Esophagus squamous epithelium (tissue), 5 donors: ENCODE measurements at places on chromosomes 7 and 10. TPM values are rescaled to one million over a fixed set of nuclear protein-coding genes. Genes with fewer than 3 reads are reported as not detected.

DNA sequence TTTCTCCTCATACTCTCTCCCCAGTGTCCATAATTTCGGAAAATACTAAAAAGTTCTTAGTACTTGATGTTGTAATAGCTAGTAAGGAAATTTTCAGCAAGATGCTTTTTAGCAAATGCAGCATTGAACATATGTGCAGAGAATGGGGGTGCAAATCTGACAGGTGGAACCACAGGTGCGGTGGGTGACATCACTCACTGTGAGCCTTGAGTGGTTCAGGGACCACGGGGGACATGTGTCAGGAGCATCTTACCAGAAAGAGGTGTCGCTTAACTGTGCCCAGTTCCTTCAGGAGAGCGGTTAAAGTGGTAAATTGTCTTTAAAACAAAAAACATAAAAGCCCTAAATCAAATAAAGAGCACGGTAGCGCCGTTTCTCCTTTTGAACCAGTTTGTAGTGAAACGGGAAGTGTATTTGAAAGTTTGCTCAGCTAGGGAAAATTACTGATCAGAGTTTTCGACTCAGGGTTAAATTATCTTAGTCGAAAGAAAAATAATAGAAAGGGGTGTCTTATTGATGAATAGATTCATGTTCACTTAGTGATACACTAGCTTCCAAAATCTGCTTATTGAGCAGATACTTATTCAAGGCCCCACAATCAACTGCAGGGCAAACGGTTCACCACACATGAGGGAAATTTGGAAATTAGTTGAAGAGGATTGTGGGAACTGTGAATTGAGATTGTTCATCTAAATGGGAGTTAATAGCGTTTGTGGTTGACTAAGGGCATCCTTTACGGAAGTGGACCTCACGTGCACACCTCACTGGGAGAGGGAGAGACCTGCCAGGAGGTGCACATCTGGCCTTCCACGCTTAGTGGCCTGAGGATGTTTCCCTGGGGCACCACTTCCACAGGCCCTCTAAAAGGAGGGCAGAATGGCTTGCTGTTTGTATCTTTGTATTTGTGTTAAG, 12.7 kb downstream of the CUL1 start:
- no peak for DNase-seq

DNA sequence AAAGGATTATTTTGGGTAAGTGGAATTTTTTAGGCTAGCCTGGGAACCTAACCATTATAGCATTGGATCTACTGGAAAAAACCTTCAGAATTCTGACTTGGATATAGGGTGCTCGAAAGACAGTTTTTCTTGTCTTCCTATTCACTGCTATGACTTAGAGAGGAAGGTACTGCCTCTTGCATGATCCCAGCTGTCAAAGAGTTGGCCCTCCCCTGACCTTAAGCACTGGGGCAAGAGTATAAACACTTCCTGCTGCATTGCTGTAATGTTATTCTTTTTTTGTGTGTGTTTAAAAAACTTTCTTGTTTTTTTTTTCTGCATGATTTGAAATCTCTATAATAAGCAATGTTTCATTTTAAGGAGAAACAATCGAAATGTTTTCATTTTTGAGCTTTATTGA, 113.0 kb downstream of the LRMDA start:
- no peak for DNase-seq

BTBD16 gene
- not detected for total RNA-seq

PNLIPRP3 gene
- total RNA-seq: 0.38 TPM

DNA sequence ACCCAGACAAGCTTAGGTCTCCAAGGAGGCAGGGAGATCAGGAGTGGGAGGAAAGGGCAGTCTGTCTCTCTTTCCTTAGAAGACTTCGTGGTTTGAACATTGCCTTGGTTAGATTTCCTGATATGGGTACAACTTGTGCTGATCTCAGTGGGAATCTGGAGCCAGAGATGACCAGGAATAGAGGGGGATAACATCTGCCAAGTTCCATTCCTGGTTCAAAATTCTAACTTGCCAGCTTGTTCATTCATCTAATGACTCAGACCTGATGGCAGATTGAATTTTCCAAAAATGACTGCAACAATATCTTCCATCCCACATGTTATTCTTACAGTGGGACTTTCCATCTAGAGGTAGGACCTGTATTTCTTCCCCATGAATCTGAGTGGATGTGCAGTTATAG, 394.3 kb upstream of the PODXL start:
- DNase-seq: no peak

AKAP9 gene
- 57.5 TPM for total RNA-seq

- DNase-seq: no peak
Observed at GRCh38 chr10:100725071-100725471, 20.3 kb upstream of the PAX2 start.

NUTM2D gene
- total RNA-seq: 4.1 TPM

GRCh38 chr10:29415876-29416275, 127.0 kb downstream of the LYZL1 start:
- DNase-seq: no peak

GRCh38 chr10:111109501-111110242, 32.8 kb downstream of the ADRA2A start:
- no peak for DNase-seq

CRCP gene
- total RNA-seq: 18.7 TPM

DNA sequence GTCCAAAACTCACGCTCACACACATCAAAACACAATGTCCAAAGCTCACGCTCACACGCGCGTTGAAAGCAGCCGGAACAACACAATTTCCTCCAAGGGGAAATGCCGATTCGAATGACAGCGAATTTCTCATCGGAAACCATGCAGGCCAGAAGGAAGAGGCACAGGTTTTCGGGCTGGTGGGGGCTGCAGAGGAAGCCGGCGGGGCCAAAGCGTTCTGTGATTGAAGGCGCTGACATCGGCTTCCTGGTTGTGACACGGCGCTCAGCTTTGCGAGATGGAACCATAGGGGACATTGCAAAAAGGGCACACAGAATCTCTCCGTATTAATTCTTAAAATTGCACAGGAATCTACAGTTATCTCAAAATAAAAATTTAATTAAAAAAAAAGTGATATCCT, 61.3 kb downstream of the FOXL3 start:
- no peak for DNase-seq

DNA sequence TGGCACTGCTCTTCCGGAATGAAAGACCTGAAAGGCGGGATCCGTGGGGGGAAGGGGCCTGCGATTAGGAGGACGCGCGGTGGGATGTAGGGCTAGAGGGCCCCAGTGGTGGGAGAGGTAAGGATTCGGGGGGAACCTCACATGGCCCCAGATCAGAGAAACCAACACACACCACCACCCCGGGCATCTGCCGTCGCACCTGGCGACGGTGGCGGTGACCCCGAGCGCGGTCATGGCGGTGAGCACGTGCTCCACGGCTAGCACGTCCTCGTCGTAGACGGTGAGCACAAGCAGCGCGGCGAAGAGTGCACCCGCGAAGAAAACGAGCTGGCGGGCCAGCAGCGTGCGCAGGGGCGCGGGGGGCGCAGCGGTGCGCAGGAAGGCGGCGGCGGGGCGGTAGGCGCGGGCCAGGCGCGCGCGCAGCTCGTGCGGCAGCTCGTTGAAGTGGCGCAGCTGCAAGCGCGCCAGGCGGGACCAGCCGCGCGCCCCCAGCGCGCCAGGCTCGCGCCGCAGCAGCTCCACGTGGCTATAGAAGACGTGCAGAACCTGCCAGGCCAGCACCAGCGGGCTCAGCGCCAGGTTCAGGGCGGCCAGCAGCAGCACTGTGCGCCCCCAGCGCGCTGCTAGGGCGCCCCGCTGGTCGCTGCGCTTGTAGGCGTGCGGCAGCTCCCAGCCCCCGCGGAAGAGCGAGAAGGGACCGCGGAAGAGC, 5.7 kb downstream of the ATG9B start:
- no peak for DNase-seq

DNA sequence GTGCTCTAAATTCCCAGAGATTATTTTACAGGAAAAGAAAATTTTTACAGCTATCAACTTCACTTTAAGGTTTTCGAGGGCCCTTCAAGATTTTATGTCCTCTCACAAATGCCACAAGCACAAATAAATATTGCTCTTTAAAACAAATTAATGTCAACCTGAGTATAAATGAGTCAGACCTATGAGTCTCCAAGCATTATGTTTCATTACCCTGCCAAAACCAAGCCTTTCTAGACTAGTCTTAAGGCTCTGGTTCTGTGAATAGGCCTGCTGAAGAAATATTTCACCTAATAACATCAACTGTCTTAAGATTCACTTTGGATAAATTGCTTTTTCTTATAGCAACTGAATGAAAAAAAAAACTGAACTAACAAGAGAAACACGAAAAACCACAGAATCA, 153.0 kb downstream of the PDE1C start:
- DNase-seq: no peak

GRM3 gene
- total RNA-seq: not detected

DNA sequence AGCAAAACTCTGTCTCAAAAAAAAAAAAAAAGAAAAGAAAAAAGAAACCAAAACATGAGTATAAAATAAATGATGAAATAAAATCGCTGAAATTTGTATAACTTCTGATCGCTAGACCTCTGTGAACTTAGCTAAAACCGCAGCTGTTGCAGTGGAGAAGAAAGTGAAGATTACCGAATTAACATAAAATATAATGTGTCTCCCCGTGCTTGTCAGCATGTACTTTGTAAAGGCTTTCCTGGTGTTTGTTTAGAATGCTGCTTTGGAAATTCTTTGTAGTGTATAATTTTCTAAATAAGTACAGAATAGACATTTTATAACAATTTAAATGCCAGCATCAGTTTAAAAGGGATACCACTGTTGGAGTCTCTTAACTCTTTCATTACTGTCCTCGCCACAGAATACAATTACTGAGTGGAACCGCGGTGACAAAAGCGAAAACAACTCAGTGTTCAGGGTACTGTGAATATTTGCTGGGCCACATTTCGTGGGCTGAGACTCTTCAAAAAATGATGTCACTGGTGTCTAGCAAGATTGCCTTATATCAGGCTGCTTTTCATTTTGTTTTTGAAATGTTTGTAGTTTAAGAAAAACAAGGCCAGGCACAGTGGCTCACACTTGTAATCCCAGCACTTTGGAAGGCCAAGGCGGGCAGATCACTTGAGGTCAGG, 167.7 kb downstream of the NSUN6 start:
- DNase-seq: no peak

GRCh38 chr7:107345898-107346297, 124.0 kb upstream of the GPR22 start:
- DNase-seq: no peak

TRIM74 gene
- total RNA-seq: not detected

GRCh38 chr7:2843711-2844152, 376 bp downstream of the GNA12 start:
- DNase-seq: no peak

DNA sequence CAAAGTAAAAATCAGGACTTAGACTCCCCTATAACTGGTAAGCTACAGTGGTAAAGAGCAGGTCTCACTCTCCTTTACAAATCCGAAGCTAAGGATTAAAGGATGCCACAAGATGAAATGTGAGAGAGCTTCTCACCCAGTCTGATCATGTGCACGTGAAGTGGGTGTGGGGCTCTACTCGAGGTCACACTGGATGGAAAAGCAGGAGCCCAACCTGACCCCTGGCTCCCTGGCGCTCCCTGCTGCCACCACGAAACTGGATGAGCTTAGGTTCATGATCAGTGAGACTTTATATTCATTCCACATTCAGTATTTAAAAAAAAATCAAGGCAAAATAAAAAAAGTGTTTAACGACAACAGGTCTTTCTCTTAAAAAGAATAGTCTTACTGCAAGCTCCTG, 21.7 kb upstream of the FOXI2 start:
- no peak for DNase-seq

PDE1C gene
- total RNA-seq: 14.5 TPM

CLRN3 gene
- total RNA-seq: not detected

DNA sequence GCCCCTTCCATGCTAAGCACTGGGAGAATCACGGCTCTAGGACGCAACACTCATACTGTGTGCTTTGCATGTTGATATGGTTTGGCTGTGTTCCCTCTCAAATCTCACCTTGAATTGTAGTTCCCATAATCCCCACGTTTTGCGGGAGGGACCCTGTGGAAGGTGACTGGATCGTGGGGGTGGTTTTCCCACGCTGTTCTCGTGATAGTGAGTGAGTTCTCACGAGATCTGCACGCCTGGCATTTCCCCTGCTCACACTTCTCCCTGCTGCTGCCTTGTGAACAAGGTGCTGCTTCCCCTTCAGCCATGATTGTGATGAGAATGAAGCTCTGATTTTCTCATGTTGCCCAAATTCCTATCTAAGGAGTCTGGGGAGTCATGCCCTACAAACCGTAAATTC, 53.0 kb upstream of the ADGRA1 start:
- no peak for DNase-seq

- DNase-seq: no peak
Observed at GRCh38 chr10:51687296-51687695, 12.1 kb downstream of the CSTF2T start.
